Left cardiac atrium (tissue), 4 donors: ENCODE measurements at places on chromosomes 5 and 9. TPM values are rescaled to one million over a fixed set of nuclear protein-coding genes. Genes with fewer than 3 reads are reported as not detected.

GPR151 gene
- not detected for total RNA-seq

DOLK gene
- total RNA-seq = 11.3 TPM

PCDHB5 gene
- total RNA-seq = 3.1 TPM

SLC34A1 gene
- total RNA-seq = not detected

SDHA gene
- total RNA-seq = 449 TPM

VCAN gene
- 94.1 TPM for total RNA-seq

ADAMTSL2 gene
- 16.7 TPM for total RNA-seq

FBN2 gene
- total RNA-seq = 6.9 TPM

PRDM12 gene
- total RNA-seq = not detected

SNCAIP gene
- total RNA-seq = 3.2 TPM

DNA sequence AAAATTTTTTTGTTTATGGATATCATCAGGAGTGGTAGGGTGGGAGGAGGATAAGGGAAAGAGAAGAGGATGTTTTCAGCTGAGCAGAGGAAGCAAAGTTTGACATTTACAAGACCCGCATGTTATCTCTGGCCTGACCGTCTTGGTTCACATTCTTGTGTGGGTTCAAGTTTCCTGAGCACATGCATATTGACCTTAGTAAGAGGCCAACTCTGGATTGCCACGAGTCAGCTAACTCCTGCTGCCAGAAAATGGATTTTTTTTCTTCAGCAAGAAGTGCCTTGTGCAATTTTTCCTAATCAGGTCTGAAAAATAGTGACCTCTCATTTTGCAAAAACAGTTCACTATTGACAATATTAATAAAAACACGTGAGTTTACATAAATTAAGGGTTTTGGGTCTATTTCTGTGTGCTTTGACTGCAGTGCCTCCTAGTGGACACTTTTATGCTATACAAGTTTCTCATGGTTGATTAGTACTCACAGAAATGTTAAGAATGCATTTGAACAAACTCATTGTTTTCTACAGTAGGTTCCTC is 27.1 kb upstream of the BASP1 start:
- DNase-seq = no peak

DNA sequence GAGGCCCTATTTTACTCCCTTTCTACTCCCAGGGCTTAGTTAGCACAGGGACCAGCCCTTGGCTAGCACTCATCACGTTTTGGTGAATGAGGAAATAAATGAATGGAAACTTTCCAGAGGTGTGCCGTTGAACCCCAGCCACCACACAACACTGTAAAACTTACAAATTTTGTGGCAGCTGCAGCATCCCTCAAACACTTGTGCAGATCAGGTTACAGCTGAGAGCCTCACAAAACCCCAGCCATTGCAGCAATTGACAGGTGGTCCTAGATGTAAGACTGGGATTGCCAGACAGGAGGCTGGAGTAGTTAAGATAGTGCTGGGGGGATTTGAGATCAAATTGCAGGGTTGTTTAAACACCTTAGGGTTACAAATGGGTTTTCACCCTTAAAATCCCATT is 482.2 kb upstream of the KIF2A start:
- no peak for DNase-seq

DNA sequence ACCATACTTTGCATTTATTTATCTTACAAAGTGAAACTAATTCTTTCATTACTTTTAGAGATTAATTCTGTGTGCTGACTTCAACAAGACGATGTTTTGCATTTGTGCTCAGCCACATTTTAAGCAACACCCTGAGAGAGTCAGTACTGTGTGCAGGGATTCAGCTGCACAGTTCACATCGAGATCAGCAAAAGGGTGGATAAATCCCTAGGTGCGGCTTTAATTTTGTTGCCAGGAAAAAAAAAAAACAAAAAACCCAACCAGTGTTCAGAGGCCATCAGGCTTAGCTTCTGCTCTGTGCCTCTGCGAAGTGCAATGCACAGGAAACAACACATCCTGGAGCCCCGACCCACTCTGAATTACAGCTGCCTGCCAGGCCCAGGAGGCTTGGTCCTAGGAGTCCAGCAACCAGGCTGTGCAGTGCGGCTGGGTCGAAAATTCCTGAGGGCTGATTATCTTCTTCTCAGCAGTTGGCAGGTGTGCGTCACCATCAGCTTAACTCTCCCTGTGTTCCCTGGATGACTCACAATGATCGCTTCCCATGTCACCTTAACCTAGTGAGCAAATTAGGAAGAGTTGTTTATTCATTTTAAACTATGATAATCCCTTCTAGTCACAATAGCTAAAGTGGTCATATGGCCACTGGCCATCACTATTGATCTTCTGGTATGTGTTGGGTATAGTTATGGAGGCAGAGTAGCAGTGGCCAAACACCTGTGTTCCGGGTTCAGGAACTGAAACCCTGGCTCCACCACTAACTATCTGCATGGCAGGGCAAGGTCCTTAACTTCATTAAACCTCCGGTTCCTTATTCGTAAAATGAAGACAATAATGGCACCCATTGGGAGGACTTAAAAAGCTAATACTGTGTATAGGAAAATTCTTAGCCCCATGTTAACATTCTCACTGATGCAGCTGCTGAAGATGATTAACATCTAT is 31.2 kb upstream of the NDUFB6 start:
- no peak for DNase-seq

- DNase-seq = no peak
Observed at GRCh38 chr5:36059571-36060419, 6.9 kb downstream of the UGT3A2 start.

DNA sequence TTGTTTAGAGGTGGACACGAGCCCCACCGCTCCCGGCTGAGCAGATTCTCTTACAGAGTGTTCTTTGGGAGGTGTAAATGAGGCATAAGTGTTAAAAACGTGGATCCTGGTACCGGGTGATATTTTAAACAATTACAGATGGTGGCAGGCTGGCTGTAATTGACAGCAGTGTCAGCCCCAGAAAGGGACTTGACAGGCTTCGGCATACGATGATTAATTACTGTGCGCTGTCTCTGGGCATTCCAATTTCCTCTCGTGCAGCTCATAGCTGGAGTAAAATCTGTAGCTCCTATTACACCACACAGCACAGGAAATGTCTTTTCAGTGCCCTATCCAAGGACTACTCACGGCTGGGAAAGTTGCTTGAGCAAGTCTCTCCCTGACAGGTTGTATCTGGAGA is 305.4 kb upstream of the IRX2 start:
- no peak for DNase-seq

- no peak for DNase-seq
Observed at GRCh38 chr9:1726993-1727759, 288.0 kb upstream of the SMARCA2 start.

GRCh38 chr9:135347461-135347860 is 132.1 kb upstream of the PPP1R26 start:
- peak; percentile 6 for DNase-seq

- no peak for DNase-seq
Observed at GRCh38 chr5:100840370-100840769, 62.7 kb downstream of the ST8SIA4 start.

- no peak for DNase-seq
Observed at GRCh38 chr5:10866913-10867312, 105.9 kb upstream of the DAP start.

DNA sequence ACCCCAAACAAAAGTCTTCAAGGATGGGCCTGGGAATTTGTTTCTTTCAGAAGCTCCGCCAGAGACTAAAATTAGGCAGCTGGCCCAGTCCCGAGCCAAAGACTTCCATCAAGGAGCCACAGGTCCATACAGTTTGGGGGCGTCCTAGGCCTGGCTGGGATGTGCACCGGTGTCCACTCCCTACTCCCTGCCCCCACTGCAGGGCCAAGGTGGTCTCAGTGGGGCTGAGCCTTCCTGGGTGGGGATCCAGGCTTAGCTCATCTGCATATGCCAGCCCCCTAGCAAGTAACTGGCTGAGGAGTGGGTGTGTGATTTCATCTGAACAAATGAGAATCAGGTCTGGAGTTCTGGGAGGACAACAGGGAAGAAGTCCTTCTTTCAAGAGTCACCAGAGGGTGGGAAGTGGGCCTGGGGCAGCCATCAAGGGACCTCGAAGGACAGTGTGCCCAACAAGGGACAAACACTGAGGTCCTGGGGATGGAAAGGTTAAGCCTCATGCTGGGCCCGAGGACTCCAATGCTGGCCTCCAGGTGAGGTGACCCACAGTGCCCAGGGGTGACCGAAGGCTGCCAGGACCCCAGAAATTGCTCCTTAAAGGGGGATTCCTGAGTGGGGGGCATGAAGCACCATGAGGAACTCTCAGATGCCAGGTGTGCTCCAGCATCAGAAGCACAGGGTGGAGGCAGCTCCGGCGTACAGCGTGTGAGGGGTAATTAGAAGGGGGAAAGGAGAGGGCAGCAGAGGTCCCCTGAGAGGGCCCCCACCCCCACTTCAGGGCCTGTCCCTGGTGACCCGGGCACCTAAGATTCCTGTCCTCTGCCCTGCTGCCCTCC is 91.3 kb downstream of the ZNF354C start:
- peak; percentile 12 for DNase-seq

GRCh38 chr5:1130218-1130946 is 18.5 kb upstream of the SLC12A7 start:
- no peak for DNase-seq

DNA sequence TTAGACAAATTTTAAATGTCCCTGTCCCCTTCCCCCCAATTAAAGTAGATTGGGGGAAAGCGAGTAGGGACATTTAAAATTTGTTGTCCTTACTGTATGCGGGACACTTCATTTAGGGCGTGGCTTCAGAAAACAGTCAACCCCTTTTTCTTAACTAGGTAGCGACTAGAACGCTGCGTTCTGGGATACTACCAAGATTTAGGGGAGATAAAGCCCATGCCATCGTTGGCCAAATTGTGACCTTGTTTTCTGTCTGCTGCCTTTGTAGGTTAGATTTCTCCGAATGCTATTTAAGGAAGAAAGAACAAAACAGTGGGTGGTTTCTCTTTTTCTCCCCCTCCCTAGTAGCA is 1.2 kb downstream of the CKS2 start:
- DNase-seq = no peak

GRCh38 chr5:162593881-162594280 is 526.3 kb downstream of the GABRG2 start:
- no peak for DNase-seq

GRCh38 chr9:86807367-86807976 is 139.8 kb downstream of the GAS1 start:
- no peak for DNase-seq

- peak; percentile 40 for DNase-seq
Observed at GRCh38 chr5:171520300-171521174, 101.1 kb downstream of the FGF18 start.

DNA sequence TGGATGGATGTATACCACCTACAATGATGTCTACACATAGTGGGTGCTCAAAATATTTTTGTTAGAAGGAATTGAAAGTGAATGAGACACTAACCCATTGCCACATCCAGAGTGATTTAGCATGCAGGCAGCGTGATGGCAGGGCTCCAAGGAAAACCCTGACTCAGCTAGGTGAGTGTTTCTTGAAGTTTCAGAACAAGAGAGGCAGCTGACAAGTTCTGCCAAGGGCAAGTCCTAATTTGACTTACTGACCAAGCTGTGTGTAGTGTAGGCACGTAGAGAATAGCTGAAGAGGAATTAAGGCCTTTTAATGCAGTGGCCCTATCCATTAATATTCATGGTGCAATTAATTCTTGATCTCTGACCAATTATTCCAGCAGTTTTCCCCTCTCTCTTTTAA is 107.8 kb upstream of the ATP10B start:
- peak; percentile 37 for DNase-seq

DNA sequence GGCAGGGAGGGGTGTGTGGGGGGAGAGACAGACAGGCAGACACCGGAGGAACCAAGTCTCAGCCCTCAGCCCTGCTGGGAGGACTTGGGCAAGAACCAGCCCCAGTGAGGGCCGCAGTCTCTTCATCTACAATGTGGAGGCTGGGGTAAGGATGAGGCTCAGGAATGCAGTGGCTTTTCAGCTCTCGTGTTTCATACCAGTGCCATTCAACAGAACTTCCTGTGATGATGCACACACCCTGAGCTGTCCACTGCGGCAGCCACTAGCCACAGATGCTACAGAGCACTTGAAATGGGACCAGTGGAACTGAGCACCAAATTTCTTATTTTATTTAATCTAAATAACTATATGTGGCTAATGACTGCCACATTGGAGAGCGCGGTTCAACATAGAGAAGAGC is 10.7 kb downstream of the CAMK2A start:
- no peak for DNase-seq

- DNase-seq = peak; percentile 20
Observed at GRCh38 chr5:673161-673830, 19.9 kb downstream of the TPPP start.

- DNase-seq = no peak
Observed at GRCh38 chr9:89749500-89750116, 144.8 kb downstream of the GADD45G start.

DNA sequence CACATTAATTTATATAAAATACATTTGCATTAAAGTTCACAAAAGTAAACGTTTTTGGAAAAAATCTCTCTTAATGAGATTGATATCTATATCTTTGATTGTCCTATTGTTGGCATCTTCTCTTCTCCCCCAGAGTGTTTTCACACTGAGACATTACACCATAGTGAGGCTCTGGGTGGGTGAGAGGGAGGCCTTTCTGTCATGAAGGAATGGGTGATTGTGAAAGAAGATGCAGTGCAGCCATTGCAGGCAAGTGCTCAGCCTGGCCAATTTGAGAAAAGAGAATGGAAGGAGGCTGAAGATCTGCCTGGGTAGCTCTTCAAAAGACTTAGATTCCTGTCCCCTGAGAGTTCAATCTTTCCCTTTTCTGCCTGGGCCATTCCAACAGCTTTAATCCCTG is 140.8 kb downstream of the SLC12A2 start:
- no peak for DNase-seq

- no peak for DNase-seq
Observed at GRCh38 chr9:15116130-15116580, 190.9 kb downstream of the TTC39B start.

GRCh38 chr5:122144236-122144635 is 14.9 kb downstream of the ZNF474 start:
- DNase-seq = no peak

GRCh38 chr5:144108131-144108530 is 62.3 kb downstream of the YIPF5 start:
- no peak for DNase-seq

GRCh38 chr9:113614843-113615648 is 151.5 kb downstream of the RGS3 start:
- peak; percentile 77 for DNase-seq

GRCh38 chr9:6557883-6558616 is 87.5 kb downstream of the GLDC start:
- DNase-seq = peak; percentile 45

DNA sequence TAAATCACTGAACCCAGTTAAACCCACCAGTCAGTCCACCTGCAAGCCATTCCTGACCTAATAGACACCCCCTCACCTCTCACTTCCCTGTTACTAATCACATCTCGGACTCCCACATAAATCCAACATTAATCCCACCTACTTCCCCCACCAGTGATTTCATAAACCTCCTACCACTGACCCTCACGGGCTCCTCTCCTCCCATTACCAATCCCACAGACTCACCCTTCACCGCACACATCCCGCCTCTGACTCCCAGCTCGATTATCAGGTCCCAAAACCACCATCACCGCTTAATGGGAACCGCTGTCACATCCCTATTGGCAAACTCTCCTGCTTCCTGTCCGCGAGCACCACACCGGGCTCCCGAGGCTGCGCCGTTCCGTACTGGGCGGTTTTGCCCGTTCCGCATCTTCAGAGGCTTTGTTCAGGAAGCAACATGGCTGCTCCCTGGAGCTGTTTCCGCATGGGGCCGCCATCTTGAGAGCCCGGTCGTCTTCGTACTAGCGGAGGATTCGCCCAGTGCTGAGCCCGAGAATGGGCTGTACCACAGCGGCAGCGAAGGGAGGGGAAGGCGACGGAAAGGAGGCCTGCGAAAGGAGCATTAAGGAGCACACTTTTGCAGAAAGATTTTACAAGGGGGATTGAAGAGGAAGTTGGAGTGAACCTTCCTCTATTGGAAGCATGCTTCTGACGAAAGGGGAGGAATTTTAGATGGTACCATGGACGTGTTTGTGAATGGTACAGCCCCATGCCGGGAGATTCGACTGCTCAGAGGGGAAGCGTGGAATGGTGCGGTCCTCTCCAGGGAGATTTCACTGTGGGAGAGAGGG is at the start of gene ZNF300:
Gene ZNF300 (minus strand): TSS at position 502 of the 833 bp plus-strand sequence. CDS start 1,825 bp downstream, outside the sequence.
- peak; percentile 91 for DNase-seq
